ENCODE measurements at places on chromosomes 13 and 19.

GRCh38 chr19:1488282-1488601 is 1.9 kb downstream of the PCSK4 start:
- DNase-seq: no peak

- peak; percentile 96 for DNase-seq
Observed at GRCh38 chr19:1470305-1471009, 8.6 kb downstream of the C19orf25 start.

- peak; percentile 50 for DNase-seq
Observed at GRCh38 chr13:113327391-113327765, 30.3 kb downstream of the LAMP1 start.

DNA sequence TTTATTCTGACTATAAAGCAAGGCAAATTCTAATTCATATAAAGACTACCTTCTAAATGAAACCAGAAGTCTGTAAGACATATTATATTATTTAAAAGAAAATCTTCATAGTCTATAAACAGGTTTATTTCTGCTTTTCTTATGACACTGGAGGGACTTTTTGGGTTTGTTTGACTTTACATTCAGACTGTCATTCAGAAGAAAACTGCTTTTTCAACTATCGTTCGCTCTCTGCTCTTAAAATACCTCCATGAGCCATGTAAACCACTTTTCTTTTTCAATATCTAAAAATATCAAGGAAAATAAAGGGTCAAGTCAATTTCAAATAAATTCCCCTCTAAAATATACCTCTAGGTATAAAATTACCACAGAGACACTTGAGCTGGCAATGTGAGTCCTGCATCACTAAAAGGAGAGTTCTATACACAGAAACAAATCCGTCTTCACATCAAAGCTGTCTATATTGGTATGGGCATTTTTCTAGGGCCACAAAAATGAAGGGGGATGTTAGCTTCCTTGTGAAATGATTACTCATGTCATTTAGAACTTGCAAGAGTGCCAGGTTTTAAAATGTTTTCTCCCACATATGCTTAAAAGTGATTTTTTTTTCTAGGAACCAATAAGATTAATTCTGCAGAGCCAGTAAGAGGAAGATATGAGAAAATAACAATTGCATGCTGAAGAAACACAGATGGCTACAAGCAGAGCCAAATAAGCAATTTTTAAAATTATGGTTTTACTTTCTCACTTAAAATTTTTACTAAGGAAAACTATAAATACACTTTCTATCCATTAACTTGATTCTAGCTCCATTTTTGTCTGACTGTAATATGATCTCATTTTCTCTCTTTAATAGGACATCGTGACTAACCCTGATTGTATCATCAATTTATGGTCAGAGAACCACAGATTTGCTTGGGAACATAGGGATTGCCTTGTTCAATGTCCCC is 181.8 kb downstream of the TBC1D4 start:
- DNase-seq: no peak

- DNase-seq: no peak
Observed at GRCh38 chr13:97245011-97245410, 22.9 kb downstream of the MBNL2 start.

GRCh38 chr19:17855280-17856152 is 4.2 kb upstream of the RPL18A start:
- peak; percentile 86 for DNase-seq

DNA sequence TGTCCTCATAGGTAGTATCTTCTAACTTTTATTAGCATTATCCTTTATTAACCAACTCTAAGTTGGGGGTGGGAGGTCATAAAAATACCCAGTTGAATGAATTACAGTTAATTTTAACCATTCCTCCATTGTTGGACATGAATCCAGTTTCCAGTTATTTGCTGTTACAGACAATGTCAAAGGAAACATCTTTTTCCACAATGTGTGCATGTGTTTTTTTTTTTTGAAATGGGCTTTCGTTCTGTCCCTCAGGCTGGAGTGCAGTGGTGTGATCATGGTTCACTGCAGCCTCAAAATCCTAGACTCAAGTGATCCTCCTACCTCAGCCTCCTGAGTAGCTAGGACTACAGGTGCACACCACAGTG is 32.0 kb downstream of the KLF5 start:
- DNase-seq: no peak

- no peak for DNase-seq
Observed at GRCh38 chr13:113307491-113307890, 10.5 kb downstream of the LAMP1 start.

- DNase-seq: peak; percentile 85
Observed at GRCh38 chr19:19034204-19034624, 811 bp downstream of the ARMC6 start.

- DNase-seq: no peak
Observed at GRCh38 chr19:9986787-9987281, 23.5 kb downstream of the COL5A3 start.

- no peak for DNase-seq
Observed at GRCh38 chr13:101799196-101799595, 346.7 kb downstream of the ITGBL1 start.

DNA sequence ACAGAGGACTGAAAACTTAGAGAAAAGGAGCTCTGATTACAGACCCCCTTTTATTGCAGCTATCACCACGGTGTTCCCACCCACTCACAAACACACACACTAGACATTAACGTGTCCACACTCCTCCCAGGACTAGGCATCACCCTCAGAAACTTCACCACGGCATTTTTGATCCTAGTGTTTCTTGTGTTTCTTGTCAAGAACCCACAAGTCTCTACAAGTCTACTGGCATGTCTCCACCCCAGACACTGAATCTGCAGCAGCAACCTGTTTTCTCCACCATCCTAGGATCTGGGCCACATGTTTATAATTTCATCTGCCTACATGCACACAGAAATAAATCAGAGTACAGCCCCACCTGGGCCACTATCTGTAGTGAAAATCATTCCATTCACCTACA is 4.3 kb downstream of the ZNF486 start:
- DNase-seq: no peak

GRCh38 chr13:51581148-51581820 is 3.0 kb upstream of the WDFY2 start:
- DNase-seq: no peak

- no peak for DNase-seq
Observed at GRCh38 chr19:55663846-55664536, 9.2 kb downstream of the U2AF2 start.

GRCh38 chr13:30061217-30061616 is 210.8 kb upstream of the UBL3 start:
- DNase-seq: no peak

GRCh38 chr13:49308097-49308875 is 60.6 kb downstream of the CDADC1 start:
- DNase-seq: no peak

- no peak for DNase-seq
Observed at GRCh38 chr13:109725297-109725696, 61.1 kb downstream of the IRS2 start.

DNA sequence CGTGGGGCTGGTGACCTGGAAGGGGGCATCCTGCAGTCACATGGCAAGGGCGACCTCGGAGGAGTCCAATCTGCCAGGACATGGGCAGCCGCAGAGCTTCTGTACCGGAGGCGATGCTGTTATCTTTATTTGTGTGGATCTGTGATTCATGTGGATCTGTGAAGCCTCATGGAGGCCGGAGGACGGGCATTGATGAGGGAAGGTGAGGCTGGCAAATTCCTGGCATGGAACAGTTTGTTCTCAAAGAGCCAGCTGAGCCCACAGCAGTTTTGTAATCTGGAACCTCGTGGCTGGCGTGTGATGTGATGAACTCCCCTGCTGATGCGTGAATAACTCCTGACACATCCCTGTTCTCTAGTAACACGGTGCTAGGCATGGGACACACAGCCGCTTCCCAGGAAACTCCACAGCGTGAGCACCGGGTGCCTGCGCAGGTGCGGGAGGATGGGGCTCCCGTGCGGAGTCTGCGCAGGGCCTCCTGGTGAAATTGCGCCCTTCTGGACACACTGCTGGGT is 40.4 kb downstream of the ATP11A start:
- no peak for DNase-seq

- no peak for DNase-seq
Observed at GRCh38 chr13:46334035-46334822, 52.8 kb downstream of the RUBCNL start.

- DNase-seq: no peak
Observed at GRCh38 chr19:32876919-32877285, 7.3 kb upstream of the SLC7A9 start.

GRCh38 chr19:18951721-18952281 is 10.8 kb upstream of the HOMER3 start:
- no peak for DNase-seq

DNA sequence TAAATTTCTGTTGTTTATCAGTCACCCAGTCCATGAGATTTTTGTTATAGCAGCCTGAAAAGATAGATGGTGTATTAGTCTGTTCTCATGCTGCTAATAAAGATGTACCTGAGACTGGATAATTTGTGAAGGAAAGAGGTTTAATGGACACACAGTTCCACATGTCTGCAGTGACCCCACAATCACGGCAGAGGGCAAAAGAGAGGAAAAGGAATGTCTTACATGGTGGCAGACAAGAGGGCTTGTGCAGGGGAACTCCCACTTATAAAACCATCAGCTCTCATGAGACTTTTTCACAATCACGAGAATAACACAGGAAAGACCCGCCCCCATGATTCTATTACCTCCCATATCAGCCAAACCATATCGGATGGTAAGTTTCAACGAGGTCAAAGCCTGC is 309.2 kb downstream of the LIG4 start:
- DNase-seq: no peak

DNA sequence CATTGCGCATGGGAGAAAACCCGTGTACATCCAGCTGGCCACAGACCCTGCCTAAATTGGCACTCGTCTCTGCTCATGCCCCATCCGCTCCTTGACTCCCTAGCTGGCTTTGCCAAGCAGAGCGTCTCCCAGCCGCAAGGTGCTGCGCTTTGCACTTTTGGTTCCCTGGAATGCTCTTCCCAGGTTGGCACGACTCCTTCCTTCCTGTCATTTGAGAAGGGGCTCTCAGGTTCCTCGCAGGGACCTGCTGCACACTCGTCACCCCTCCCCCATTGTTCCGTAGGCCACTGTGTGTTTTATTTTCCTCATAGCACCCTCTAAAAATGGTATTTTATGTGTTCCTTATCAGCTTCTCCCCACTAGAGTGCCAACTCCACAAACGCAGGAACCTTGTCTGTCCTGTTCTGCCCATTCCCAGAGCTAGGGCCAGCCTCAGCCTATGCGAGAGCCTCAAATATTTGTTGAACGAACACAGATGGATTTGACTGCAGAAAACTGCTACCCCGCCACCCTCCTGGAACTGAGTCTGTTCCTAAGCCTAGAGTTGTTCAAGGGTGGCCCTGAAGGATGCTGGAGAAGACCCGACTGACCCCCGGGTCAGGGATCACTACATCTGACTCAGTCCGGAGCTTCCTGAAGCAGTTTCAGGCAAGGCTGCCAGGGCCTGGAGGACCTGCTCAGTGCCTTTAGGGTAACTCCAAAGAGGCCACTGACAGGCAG is 8.4 kb upstream of the CEBPA start:
- DNase-seq: no peak

DNA sequence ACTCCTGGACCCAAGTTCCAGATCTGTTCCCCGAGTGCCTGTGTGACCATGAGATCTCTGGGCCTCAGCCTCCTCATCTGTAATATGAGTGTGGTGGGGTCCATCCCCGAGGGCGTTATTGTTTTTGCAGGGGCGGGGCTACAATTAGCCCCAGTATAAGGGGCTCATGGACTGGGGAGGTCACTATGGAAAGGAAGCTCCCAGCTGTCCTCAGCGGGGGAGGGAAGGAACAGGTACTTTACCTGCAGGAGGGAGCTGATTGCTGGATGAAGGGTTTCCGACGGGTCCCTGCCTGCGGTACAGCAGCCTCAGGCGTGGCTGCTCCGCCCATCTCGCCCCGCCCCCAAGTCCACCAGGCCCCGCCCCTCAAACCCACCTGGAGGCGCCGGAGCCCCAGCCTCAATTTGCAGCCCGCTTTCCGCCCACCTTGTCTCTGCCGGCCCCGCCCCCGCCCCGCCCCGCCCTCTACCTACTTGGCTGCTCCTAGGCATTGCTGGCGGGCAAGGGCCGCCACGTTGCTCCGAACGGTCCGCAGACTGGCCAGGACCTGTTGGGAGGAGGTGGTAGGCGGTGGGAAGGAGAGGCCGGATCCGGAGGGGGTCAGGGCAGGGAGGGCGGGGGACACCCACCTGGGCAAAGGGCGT is 5.5 kb downstream of the PDE4C start:
- peak; percentile 52 for DNase-seq

DNA sequence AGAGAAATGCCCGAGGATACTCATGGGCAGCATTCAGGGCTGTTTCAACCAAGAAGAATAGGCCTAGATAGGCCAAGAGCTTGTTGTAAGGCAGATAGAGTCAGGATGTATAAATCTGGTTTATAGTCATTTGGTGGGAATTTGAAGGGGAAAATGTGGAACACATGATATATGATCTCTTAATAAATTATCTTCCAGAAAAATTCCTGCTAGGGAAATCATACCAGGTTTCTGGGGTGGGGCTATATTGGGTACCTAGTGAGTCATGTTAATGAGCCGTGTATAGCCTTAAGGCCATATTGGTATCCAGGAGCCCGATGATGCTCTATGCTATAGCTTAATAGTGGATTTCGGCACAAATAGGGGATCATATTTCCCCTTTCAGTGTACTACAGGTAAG is 51.5 kb upstream of the HTR2A start:
- DNase-seq: no peak

- DNase-seq: no peak
Observed at GRCh38 chr13:112078216-112078615, 11.3 kb downstream of the SOX1 start.

DNA sequence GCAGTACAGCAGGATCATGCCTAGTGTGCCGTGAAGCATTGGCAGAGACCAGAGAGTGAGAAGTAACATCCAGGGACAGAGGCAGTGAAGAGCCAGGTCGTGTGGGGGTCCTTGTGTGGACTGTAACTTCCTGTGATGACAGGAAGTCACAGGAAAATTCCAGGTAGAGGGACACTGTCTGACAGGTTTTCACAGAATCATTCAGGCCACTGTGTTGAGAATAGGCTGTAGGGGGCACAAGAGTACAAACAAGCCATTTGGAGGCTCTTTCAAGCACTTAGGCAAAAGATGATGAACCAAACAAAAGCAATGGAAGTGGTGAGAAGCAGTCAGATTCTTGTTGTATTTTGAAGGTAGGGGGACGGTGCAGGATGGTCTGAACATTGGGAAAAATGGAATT is 46.4 kb downstream of the N4BP2L1 start:
- peak; percentile 35 for DNase-seq

DNA sequence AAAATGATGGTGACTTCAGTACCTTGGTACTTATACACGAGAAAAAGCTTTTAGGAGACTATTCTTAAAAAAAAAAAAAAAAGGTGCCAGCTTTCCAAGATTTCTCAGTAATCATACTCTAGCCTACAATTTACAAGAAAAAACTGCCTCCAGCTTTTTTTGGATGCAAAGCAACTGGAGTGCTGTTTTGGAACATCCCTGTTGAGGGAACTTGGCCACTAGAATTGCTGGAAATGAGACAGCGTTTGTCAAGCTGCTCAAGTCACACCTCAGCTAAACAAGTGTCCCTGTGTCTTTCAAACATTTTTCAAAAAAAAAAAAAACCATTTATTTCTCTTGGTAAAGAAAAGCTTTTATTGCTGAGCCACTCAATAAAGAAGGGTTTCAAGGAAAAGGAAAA is 413.1 kb upstream of the ARGLU1 start:
- no peak for DNase-seq

GRCh38 chr13:109998684-109999533 is 212.5 kb upstream of the IRS2 start:
- DNase-seq: no peak

GRCh38 chr13:99004978-99005377 is 27.1 kb upstream of the DOCK9 start:
- DNase-seq: no peak

GRCh38 chr13:109118521-109118920 is 489.1 kb downstream of the MYO16 start:
- DNase-seq: no peak

Data from D341Med (cell line).